A549 (cell line): ENCODE measurements at places on chromosomes 12 and 14.

DNA sequence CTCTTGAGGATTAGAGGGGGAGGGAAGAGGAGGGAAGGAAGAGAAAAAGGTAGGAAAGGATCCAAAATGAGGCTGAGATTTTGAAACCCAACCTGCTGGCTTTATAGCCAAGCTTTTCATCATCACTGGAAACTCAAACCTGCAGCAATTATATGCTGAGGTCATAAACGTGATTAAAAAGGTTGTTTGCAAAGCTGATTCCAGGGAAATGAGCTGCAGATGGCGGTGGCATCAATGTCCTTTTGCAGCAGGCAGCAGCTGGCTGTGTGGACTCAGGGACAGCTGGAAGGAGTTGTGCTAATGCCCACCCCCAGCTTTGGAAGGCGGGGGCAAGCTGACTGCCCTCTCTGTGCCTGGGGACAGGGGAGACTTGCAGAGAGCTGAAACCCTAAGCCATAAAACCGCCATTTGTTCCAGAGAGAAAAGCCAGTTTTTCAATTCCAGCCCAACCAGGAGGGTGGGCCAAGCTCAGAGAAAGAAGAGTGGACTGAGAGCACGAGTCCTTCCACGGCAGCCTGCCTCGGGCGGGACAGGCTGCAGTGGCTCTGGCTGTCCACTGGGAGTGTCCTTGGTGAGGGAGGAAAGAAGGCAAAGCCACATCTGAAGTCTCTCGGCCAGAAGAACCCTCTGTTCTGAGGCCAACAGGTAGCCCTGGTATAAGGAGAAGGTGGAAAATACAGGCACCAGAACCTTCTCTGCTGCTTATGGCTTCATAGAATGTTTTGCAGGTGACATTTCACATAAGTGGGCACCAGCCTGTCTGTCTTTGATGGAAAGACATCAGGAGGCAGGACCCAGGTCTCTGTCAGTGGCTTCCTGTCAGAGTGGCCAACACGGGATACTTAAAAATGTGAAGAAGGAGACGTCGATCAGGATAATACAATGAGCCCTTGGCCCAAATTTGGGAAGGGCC lies 90.7 kb downstream of the SINHCAF start:
- DNase-seq, result peak; percentile 49

DNA sequence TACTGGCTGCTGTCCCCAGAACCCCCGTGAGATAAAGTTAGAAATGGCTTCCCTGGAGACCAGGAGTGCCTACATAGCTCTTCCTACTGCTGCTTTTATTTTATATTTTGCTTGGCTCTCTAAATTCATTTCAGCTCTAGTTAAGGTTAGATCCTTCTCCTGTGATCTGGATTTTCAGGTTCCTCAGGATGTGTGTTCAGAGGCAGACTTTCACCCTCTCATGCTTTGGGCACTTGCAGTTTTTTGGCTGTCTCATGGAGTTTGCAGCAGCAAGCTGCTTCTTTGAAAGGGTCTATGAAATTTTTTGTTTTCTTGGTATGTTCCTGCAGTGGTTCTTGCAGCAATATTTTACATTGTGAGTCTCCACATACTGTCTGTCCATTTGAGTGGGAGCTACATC lies 93.3 kb downstream of the ATP23 start:
- no peak for DNase-seq

DNA sequence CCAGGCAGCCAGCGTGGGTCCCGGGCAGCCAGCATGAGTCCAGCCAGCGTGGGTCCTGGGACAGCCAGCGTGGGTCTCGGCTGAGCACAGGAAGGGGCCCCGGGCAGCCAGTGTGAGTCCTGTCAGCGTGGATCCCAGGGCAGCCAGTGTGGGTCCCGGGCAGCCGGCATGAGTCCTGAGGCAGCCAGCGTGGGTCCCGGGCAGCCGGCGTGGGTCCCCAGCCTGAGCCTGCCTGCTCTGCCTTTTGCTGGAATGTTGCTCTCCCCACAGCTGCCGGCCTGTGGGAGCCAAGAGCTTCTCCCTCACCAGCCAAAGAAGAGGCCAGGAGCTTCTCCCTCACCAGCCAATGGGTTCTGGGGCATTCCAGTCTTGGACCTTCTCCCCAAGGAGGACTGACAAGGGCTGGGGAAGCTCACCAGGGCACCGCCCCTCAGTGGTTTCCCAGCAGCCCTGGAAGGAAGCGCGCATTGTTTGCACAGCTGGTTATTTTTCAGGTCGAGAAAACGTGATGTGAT lies 15.0 kb upstream of the RFLNA start:
- no peak for DNase-seq

GRCh38 chr12:33617218-33617617 lies 177.6 kb upstream of the SYT10 start:
- DNase-seq, result no peak

GRCh38 chr14:93688820-93689219 lies 99.5 kb downstream of the PRIMA1 start:
- no peak for DNase-seq
